ENCODE measurements at places on chromosomes 13 and 19.

DNA sequence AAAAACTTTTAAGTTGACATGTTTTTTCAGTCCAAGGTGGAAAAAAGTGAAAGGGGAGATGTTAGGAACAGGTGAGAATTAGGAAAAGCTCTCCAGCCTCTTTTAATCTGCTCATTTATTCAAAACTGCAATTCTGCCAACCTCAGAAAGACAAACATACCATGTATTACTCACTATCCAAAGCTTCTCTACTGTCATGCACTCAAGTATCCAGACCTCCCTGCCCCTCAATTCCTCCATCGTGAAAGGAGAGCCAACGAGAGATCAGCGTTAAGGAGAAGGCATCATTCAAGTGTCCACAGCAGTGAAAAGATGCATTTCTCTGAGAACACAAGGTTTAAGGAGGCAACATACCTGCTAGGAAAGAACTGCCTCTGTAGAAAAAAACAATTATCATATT lies 24.5 kb downstream of the DIAPH3 start:
- no peak for DNase-seq

GRCh38 chr19:6362351-6362801 lies 1.0 kb downstream of the CLPP start:
- peak; percentile 61 for DNase-seq

DNA sequence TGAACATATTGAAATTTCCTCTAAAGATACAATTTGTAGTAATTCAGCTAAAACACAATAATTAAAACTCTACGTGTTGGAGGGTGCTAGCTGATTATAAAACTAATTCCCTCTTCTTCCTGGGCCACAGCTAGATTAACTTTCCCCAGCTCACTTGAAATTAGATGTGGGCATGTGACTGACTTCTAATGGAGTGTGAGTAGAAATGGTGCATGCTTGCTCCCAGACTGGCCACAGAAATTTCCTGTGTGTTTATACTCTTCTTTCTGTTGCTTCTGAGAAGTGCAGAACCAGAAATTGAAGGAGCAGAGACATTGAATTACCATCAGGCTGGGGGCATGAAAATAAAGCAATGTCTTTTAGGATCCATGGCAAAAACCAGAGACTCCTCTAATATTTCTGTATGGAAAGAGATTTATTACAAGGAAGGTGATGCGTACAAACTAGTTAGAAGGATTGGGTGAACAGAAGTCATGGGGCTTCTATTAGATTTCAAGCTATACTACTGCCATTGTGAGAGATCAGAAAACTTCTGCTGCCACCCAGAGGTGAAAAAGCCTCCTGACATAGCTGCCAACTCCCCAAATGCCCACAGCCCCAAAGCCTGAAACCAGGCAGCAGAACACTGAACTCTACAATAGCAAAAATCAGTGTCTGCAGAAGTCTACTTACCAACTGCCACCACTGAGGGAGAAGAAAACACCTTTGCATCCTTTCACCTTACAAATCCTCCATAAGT lies 379.2 kb upstream of the MIR17HG start:
- no peak for DNase-seq

DNA sequence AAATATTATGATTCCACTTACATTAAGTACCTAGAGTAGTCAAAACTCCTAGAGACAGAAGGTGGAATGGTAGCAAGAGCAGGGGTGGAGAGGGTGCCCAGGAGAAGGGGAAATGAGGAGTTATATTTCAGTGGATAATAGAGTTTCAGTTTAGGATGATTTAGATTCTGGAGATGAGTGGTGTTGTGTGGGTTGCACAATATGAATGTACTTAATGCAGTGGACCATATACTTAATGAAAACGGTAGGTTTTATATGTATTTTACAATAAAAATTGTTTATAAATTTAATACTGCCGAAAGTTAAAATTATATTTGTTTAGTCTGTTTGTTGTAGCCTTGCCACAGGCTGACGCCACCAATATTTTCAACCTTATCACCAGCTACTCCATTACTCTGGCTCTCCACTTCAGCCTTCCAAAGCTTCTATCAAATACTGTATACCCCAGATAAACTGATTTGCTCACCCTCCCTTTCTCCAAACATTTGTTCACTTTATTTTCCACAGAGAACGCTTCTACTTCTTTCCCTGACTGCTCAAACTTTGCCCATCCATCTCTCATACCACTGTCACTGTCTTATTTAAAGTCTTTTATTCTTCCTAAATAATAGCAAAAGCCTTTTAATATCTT lies 1.4 kb upstream of the RBM26 start:
- no peak for DNase-seq

DNA sequence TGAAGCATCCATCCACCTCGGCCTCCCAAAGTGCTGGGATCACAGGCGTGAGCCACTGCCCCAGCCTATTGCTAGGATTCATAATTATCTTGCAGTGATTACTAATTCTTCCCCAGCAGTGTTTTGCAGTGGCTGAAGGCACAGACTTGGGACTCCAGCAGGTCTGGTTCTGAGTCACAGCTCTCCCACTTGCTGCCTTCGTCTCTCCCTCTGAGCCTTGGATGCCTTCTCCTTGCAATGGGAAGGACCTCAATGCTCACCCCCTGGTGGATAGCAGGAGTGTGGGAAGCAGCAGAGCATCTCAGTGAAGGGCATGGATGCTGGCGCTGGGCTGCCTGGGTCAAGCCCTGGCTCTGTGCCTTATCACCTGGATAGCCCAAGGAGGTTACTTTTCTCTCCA lies 37.6 kb upstream of the SHKBP1 start:
- DNase-seq = no peak

DNA sequence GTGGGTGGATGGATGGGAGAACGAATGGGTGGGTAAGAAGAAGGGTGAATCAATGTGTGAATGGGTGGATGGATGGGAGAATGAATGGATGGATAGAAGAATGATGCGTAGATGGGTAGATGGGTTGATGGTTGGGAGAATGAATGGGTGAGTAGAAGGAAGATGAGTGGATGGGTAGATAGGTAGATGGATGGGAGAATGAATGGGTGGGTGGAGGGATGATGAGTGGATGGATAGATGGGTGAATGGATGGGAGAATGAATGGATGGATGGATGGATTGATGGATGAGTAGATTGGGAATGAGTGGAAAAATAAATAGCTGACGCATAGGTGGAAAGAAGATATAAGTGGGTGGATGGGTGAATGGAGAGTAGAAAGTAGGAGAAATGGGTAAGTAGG lies 16.5 kb downstream of the VSTM2B start:
- no peak for DNase-seq

DNA sequence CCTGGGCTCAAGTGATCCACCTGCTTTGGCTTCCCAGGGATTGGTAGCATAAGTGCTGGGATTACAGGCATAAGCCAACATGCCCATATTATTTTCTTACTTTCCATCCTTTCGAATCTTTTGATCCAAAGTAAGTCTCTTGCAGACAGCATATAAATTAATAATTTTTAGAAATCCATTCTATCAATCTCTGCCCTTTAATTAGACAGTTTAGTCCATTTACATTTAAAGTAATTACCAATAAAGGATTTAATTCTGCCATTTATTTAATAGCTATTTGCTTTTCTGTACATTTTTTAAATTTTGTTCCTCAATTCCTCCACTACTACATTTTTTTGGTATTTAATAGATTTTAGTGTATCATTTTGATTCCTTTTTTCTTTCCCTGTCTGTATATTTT lies 7.3 kb upstream of the URI1 start:
- DNase-seq = no peak

GRCh38 chr13:73960474-73960873 lies 173.7 kb downstream of the KLF12 start:
- no peak for DNase-seq

GRCh38 chr19:32188921-32189320 lies 156.5 kb upstream of the ZNF507 start:
- no peak for DNase-seq

DNA sequence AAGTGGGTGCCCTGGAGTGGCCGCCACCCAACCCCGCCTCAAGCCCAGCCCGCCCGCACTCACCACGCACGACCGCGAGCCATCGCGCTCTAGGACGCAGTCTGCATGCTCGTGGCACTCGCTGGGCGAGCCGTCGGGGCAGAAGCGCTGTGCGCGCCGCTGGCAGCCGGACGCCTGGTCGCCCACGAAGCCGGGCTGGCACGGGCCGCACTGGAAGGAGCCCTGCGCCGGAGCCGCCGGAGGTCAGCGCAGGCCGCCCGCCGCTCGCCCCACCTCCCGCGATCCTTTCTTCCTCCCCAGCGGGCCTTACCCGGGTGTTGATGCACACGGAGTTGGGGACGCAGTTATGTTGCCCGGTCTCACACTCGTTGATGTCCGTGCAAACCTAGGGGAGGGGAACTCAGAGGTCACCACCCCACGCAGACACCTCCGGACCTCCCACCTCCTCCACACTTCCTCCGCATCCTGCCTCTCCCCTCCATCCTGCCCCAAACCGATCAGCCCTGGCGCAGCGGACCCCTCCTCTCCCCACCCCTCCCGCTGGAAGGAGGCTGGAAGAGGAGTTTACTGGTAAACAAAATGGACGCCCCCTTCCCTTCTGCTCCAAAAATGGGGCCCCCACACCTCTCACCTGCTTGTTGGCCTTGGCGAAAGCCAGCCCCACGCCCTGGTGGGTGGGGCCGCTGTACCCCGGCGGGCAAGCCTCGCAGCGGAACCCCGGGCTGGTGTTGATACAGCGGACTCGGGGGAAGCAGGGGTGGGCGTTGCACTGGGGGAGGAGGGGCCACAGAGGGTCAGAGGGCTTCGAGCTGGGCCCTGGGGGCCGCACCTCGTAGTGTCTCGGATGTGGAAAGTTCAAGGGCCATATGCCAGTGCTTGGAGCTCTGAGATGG lies 2.3 kb downstream of the COMP start:
- DNase-seq = no peak

DNA sequence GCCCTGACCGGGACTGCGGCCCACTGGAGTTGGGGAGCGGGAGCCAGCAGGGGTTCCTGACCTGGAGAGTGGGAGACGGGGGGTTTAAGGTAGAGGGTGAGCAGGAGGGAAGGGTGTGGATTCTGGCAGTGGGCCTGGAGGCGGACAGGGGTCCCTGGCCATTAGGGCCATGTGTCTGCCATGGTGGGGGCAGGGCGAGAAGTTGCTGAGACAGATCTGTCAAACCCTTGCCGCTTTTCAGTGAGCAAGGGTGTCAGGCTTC lies 12.2 kb upstream of the SELENOW start:
- no peak for DNase-seq

- no peak for DNase-seq
Measured at GRCh38 chr19:55857149-55857548, 20.8 kb downstream of the NLRP4 start.

GRCh38 chr19:23528376-23528775 lies 133.1 kb upstream of the ZNF91 start:
- no peak for DNase-seq

DNA sequence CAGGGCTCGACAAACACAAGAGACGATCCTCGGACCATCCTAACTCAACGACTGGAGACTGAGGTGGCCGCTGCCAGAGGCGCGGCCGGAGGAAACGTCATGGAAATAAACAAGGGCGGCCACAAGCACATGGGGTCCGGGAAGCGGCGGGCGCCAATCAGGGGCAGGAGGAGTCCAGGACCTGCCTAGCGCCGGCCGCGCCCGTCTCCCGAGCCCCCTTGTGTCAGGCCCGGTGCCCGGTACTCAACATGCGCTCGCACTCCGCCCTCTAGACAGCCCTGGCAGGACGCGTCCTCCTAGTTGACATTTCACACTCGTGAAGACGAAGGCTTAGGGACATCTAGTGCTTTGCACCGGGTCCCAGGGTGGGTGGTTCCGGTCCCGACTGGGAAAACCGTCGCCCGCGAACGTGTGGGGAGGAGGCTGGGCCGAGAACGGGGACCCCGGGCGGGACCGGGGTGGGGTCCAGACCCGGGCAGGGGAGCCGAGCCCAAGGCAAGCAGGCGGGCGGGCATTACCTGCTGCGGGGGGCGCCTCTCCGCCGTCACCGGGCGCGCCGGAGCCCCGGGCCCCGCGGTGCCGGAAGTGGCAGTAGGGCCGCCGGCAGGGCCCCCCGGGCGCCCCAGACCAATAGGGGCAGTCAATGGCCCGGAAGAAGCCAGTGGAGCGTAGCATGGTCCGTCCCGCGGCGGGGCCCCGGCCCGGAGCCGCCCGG lies 442 bp downstream of the REXO1 start:
- DNase-seq = no peak

DNA sequence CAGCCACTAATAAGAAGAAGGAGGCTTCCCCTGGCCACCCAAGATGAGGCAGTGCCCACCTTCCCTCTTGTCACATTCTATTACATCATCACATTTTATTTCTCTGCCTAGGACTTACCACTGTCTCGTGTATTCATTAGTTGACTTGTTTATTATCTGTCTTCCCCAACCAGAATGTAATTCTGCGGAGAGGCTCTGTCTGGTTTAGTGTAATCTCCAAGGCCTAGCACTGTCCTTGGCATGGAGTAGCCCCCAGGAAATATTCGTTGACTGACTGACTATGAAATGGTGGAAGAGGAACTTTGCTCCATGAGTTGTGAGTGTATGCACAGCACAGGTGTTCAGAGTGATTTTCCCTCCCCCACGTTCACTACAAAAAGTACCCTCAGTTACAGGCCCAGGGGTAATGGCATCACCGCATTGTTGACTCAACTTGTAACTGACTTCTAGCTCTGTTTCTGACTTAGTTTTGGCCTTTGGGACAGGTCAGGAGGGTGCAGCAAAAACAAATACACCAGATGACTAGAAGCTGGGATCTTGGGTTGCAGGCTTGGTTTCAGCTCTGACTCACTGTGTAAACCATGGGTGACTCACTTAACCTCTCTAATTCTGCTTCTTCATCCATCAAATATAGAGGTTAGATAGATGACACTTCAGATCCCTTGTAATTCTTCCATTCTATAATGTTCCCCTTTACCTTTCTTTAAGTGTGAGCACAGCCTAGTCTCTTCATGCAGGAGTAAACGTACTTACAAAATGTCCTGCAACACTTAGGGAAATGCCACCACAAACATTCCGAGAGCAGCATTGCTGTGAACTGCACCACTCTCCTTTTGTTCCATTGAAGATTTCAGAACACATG lies 229.7 kb downstream of the KCNRG start:
- DNase-seq = peak; percentile 83

DNA sequence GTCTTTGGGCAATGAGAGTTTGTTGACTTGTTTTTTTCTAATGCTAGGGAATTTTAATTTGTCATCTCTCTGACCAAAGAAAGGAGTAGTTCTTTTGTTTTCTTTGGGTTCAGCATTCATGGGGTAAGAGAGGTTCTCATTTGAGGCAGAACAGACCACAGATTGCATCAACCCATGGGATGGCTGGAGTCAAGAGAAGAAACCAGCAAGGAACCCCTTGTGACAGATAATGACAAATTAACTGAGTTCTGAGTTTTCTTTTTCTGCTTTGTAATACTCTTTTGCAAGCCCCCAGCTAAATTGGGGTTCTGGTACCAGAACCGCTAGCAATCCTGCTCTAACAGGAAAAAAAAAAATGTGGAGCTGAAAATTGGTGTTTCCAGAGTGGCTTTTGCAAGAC lies 864.1 kb downstream of the DIAPH3 start:
- DNase-seq = no peak

- DNase-seq = no peak
Measured at GRCh38 chr19:12139269-12139668, 881 bp downstream of the ZNF20 start.

- DNase-seq = no peak
Measured at GRCh38 chr13:28872427-28873176, 52.5 kb downstream of the MTUS2 start.

GRCh38 chr13:92179223-92179622 lies 780.8 kb downstream of the GPC5 start:
- no peak for DNase-seq
